ENCODE measurements at places on chromosomes 7 and 10. TPM values are rescaled to one million over a fixed set of nuclear protein-coding genes. Genes with fewer than 3 reads are reported as not detected.

Gene SPRN
- not detected for total RNA-seq

Gene COX19
- total RNA-seq: 26.2 TPM

Gene CYP3A4
- total RNA-seq: not detected

Gene FLNC
- not detected for total RNA-seq

GRCh38 chr7:128922496-128923410 lies 12.2 kb upstream of the KCP start:
- H3K36me3 ChIP-seq: no peaks in the 10 kb centered on the region
- peaks cover 43% of the 10 kb centered on the region for H3K27me3 ChIP-seq
- H3K4me3 ChIP-seq: no peak overlapping the region
- no peak for DNase-seq
- no peaks in the 10 kb centered on the region for H3K4me1 ChIP-seq
- H3K27ac ChIP-seq: no peak overlapping the region

- no peaks in the 10 kb centered on the region for H3K4me1 ChIP-seq
- peaks cover 33% of the 10 kb centered on the region for H3K36me3 ChIP-seq
- no peak for DNase-seq
- no peaks in the 10 kb centered on the region for H3K27me3 ChIP-seq
- no peak overlapping the region for H3K27ac ChIP-seq
- H3K4me3 ChIP-seq: no peak overlapping the region
Observed at GRCh38 chr7:129719980-129720732, 108.6 kb downstream of the NRF1 start.

DNA sequence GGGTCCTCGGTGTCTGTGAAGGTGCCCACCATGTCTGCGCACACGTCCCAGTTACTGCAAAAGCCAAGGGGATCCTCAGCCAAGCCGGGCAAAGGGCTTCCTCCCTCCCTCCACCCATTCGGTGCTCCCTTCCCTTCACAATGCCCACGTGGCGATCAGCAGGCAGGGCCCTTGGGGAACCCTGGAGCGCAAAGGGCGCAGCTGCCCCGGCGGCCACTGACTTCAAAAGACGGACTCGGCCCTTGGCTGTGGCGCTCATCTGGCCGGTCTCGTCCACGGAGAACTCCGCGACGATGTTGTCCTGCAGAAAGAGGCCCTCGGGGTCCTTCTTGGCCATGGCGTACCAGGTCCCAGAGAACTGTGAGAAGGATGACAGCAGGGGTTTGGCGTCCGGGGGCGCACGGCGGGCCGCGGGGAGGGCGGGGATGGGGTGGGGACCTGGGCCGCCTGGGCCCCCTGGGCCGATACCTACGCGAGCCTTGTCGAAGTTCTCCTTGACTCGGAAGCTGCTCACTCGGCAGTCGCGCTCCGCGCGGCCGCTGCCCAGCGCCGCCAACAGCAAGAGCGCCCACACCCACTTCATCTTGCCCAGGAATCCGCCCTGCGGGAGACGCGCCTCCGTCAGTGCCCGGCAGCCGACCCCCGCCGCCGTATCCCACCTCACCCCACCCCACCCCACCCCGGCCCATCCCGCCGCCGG lies 439 bp downstream of the RBP4 start:
- H3K4me1 ChIP-seq: no peaks in the 10 kb centered on the region
- H3K27me3 ChIP-seq: peaks cover 52% of the 10 kb centered on the region
- no peak overlapping the region for H3K4me3 ChIP-seq
- H3K36me3 ChIP-seq: no peaks in the 10 kb centered on the region

GRCh38 chr10:59229441-59229840 lies 53.0 kb downstream of the PHYHIPL start:
- no peaks in the 10 kb centered on the region for H3K36me3 ChIP-seq
- H3K4me3 ChIP-seq: no peak overlapping the region
- no peak overlapping the region for H3K27ac ChIP-seq

- no peaks in the 10 kb centered on the region for H3K36me3 ChIP-seq
- DNase-seq: no peak
- no peak overlapping the region for H3K27ac ChIP-seq
- no peaks in the 10 kb centered on the region for H3K4me1 ChIP-seq
- H3K27me3 ChIP-seq: peaks cover 3% of the 10 kb centered on the region
Observed at GRCh38 chr7:117169907-117170306, 153.0 kb downstream of the WNT2 start.

- H3K4me1 ChIP-seq: no peaks in the 10 kb centered on the region
- H3K36me3 ChIP-seq: no peaks in the 10 kb centered on the region
- no peak overlapping the region for H3K4me3 ChIP-seq
- H3K27ac ChIP-seq: no peak overlapping the region
Observed at GRCh38 chr7:35366167-35367155, 112.6 kb upstream of the TBX20 start.

DNA sequence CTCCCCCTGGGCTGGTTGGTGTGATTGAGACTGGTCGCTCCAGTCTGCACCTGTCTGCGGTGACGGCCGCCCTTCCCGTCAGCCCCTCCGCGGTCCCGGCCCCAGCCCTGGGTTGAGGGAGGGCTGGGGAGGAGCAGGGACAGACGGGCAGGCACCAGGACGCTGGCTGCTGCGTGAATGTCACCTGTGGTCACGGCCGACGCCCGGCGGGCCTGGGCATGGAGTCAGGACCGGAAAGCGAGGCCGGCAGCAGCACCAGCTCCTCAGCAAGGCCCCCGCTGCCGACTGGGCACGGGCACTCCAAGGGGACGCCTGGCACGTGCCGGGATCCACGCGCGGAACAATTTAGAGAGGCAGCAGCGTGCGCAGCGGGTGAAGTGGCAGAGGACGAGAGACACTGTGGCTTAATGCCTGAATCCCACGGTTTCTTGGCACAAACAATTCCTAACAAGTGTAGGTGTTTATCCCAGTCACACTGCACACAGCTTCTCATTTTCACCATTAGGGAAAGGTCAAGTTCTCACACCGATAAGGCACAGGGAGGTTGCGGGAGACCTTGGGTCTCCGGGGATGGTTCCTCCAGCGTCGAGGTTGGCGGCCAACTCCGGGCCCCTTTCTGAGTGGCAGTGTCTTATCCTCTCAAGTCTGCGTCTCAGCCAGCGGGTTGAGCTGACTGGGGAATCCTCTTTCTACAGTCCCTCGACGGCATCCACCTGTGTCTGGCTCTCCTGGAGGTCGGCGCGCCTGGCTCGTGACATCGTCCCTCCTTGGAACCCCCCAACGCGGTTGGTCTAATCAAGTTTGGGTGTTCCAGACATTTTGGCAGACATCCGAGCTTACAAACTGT lies 66.4 kb upstream of the ADGRA1 start:
- H3K4me1 ChIP-seq: peaks cover 1% of the 10 kb centered on the region
- no peaks in the 10 kb centered on the region for H3K36me3 ChIP-seq
- DNase-seq: no peak
- H3K4me3 ChIP-seq: no peak overlapping the region
- H3K27me3 ChIP-seq: peaks cover 2% of the 10 kb centered on the region

- no peaks in the 10 kb centered on the region for H3K36me3 ChIP-seq
- H3K27ac ChIP-seq: no peak overlapping the region
- H3K4me1 ChIP-seq: no peaks in the 10 kb centered on the region
- no peaks in the 10 kb centered on the region for H3K27me3 ChIP-seq
Observed at GRCh38 chr7:121810831-121811672, 61.9 kb upstream of the PTPRZ1 start.

GRCh38 chr7:150357270-150357669 lies 11.4 kb upstream of the REPIN1 start:
- H3K4me1 ChIP-seq: peaks cover 37% of the 10 kb centered on the region
- peak overlapping the region; percentile 73 for H3K4me3 ChIP-seq
- DNase-seq: peak; percentile 67
- peaks cover 7% of the 10 kb centered on the region for H3K36me3 ChIP-seq
- H3K27me3 ChIP-seq: peaks cover 6% of the 10 kb centered on the region

DNA sequence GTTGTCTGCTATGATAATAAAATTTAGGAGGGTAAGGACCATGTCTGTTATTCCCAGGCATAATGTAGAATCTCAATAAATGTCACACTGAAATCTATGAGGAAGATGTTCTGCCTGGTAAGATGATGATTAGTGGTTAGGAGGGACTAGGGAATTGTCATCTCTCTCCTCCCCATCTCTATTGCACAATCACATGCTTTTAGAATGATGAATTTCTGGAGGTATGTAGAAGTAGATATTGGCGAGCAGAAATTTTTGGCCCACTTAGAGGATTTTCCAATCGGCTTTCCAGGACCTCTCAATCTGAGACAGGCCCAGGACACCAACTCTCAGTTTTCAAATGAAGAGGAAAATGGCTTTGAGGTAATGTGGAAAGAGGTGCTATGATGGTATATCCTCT lies 2.0 kb upstream of the PITX3 start:
- peaks cover 34% of the 10 kb centered on the region for H3K27me3 ChIP-seq
- peaks cover 37% of the 10 kb centered on the region for H3K4me1 ChIP-seq
- peaks cover 6% of the 10 kb centered on the region for H3K36me3 ChIP-seq
- no peak for DNase-seq
- H3K27ac ChIP-seq: no peak overlapping the region

DNA sequence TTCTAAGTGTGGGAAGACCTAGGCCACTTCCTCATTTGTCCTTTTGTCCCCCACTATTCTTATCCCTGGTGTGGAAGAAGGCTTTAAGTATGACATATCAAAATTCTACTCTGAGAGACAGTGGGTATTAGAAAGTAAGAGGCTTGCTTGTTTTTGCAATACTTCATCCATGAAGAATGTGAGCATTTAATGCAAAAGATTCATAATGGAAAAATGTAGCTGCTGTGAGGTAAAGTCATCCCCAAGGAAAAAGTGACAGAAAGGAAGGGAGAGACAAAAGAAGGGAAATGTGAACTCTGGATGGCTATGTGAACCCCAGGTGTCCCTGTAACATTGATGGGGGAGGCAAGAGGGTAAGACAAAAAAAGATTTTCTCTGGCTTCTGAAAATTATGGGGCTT lies 607.5 kb downstream of the SORCS1 start:
- no peak for DNase-seq
- no peak overlapping the region for H3K27ac ChIP-seq
- no peaks in the 10 kb centered on the region for H3K27me3 ChIP-seq
- no peaks in the 10 kb centered on the region for H3K36me3 ChIP-seq

GRCh38 chr10:83076443-83076842 lies 1062.9 kb upstream of the GHITM start:
- no peaks in the 10 kb centered on the region for H3K36me3 ChIP-seq
- no peak for DNase-seq
- H3K4me3 ChIP-seq: no peak overlapping the region
- H3K4me1 ChIP-seq: no peaks in the 10 kb centered on the region
- no peak overlapping the region for H3K27ac ChIP-seq
- no peaks in the 10 kb centered on the region for H3K27me3 ChIP-seq

GRCh38 chr10:99372546-99373271 lies 43.6 kb downstream of the CNNM1 start:
- DNase-seq: no peak
- H3K36me3 ChIP-seq: no peaks in the 10 kb centered on the region
- H3K27ac ChIP-seq: no peak overlapping the region
- H3K4me3 ChIP-seq: no peak overlapping the region
- peaks cover 11% of the 10 kb centered on the region for H3K4me1 ChIP-seq

DNA sequence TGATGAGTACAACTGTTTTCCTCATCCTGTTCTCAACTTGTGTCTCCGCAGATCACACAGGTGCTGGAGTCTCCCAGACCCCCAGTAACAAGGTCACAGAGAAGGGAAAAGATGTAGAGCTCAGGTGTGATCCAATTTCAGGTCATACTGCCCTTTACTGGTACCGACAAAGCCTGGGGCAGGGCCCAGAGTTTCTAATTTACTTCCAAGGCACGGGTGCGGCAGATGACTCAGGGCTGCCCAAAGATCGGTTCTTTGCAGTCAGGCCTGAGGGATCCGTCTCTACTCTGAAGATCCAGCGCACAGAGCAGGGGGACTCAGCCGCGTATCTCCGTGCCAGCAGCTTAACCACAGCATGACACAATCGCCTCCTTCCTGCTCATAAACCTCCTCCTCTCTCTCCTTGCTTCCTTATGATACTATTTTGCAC lies 126.7 kb upstream of the PRSS58 start:
- H3K4me1 ChIP-seq: peaks cover 27% of the 10 kb centered on the region
- peak overlapping the region; percentile 79 for H3K27ac ChIP-seq
- no peaks in the 10 kb centered on the region for H3K36me3 ChIP-seq
- peak overlapping the region; percentile 63 for H3K4me3 ChIP-seq
- H3K27me3 ChIP-seq: peaks cover 2% of the 10 kb centered on the region
- peak; percentile 47 for DNase-seq

- DNase-seq: no peak
- H3K27me3 ChIP-seq: no peaks in the 10 kb centered on the region
- H3K36me3 ChIP-seq: no peaks in the 10 kb centered on the region
- H3K4me1 ChIP-seq: no peaks in the 10 kb centered on the region
- H3K27ac ChIP-seq: no peak overlapping the region
Observed at GRCh38 chr7:134197345-134197744, 70.2 kb downstream of the LRGUK start.

DNA sequence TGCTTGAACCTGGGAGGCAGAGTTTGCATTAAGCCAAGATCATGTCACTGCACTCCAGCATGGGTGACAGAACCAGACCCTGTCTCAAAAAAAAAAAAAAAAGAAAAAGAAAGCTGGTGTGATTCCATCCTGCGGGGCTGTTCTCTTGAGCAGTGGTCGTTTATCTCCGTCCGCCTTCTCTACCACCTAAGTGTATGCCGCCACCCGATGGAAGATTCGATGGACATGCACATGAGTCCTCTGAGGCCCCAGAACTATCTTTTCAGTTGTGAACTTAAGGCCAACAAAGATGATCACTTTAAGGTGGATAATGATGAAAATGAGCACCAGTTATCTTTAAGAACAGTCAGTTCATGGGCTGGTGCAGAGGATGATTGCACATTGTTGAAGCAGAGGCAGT lies 65.7 kb downstream of the ABRAXAS2 start:
- H3K36me3 ChIP-seq: no peaks in the 10 kb centered on the region
- no peak overlapping the region for H3K4me3 ChIP-seq
- no peak for DNase-seq
- peaks cover 6% of the 10 kb centered on the region for H3K27me3 ChIP-seq

- no peak for DNase-seq
- H3K36me3 ChIP-seq: no peaks in the 10 kb centered on the region
- no peaks in the 10 kb centered on the region for H3K27me3 ChIP-seq
- no peak overlapping the region for H3K27ac ChIP-seq
- no peak overlapping the region for H3K4me3 ChIP-seq
- H3K4me1 ChIP-seq: no peaks in the 10 kb centered on the region
Observed at GRCh38 chr7:11810043-11810625, 21.9 kb downstream of the THSD7A start.

DNA sequence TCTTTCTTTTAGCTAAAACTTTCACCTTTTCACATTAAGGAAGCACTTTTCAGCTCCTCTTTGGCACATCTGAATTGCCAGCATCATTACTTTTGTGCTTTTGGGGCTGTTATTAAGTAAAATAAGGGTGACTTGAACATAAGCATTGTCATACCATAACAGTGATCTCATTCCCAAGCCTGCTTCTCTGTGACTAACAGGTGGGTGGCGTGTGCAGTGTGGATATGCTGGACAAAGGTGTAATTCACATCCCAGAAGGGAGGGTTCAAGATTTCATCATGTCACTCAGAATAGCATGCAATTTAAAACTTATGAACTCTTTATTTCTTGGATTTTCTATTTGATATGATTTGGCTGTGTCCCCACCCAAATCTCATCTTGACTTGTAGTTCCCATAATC lies 517.4 kb upstream of the MKI67 start:
- H3K27ac ChIP-seq: no peak overlapping the region
- H3K36me3 ChIP-seq: no peaks in the 10 kb centered on the region
- H3K27me3 ChIP-seq: no peaks in the 10 kb centered on the region
- H3K4me1 ChIP-seq: no peaks in the 10 kb centered on the region
- no peak for DNase-seq

- no peak overlapping the region for H3K4me3 ChIP-seq
- peaks cover 2% of the 10 kb centered on the region for H3K4me1 ChIP-seq
- H3K36me3 ChIP-seq: peaks cover 6% of the 10 kb centered on the region
- DNase-seq: no peak
- peaks cover 2% of the 10 kb centered on the region for H3K27me3 ChIP-seq
- no peak overlapping the region for H3K27ac ChIP-seq
Observed at GRCh38 chr7:144534196-144534595, 130.7 kb upstream of the NOBOX start.

GRCh38 chr7:1130021-1130990 lies 29.7 kb downstream of the ZFAND2A start:
- no peak for DNase-seq
- no peak overlapping the region for H3K4me3 ChIP-seq
- H3K27ac ChIP-seq: no peak overlapping the region
- H3K27me3 ChIP-seq: no peaks in the 10 kb centered on the region

Data from activated naive CD8-positive, alpha-beta T cell treated with anti-CD3 and anti-CD28 coated beads, Interleukin-2, amount 10 ng/mL, durations not matched to agents 7 days and 5 days (primary cell).